ENCODE measurements at places on chromosomes 7 and 10. TPM values are rescaled to one million over a fixed set of nuclear protein-coding genes. Genes with fewer than 3 reads are reported as not detected.

The TFPI2 gene
- 1,067 TPM for total RNA-seq

The CALML3 gene
- total RNA-seq, result not detected

The LRRC18 gene
- total RNA-seq, result not detected

The OR2A1 gene
- not detected for total RNA-seq

The MALRD1 gene
- not detected for total RNA-seq

The TMEM229A gene
- total RNA-seq, result 2.1 TPM

The PRKCQ gene
- 0.32 TPM for total RNA-seq

The HDAC9 gene
- total RNA-seq, result 6.9 TPM

The PLA2G12B gene
- not detected for total RNA-seq

The ANKRD61 gene
- not detected for total RNA-seq

The GRM3 gene
- total RNA-seq, result not detected

The HILPDA gene
- 45.0 TPM for total RNA-seq

The CPED1 gene
- 10.5 TPM for total RNA-seq

The SYT15 gene
- total RNA-seq, result not detected

The ANKRD22 gene
- total RNA-seq, result 1.3 TPM

The PLEKHS1 gene
- not detected for total RNA-seq

The BMPER gene
- 23.5 TPM for total RNA-seq

The UTF1 gene
- total RNA-seq, result not detected

The HOXA10 gene
- total RNA-seq, result under 0.01 TPM

The GAD2 gene
- total RNA-seq, result not detected

The COL26A1 gene
- not detected for total RNA-seq

The SSC4D gene
- total RNA-seq, result 0.16 TPM

The CDC14C gene
- total RNA-seq, result not detected

The DGKB gene
- under 0.01 TPM for total RNA-seq

The FGFR2 gene
- 0.16 TPM for total RNA-seq

The CCDC172 gene
- total RNA-seq, result not detected

The TMEM176A gene
- total RNA-seq, result not detected

The MRLN gene
- not detected for total RNA-seq

The ZNHIT1 gene
- total RNA-seq, result 135 TPM

The EGR2 gene
- total RNA-seq, result 4.9 TPM

The PPRC1 gene
- 19.1 TPM for total RNA-seq

The PTN gene
- total RNA-seq, result 1.6 TPM

The SEMA3E gene
- total RNA-seq, result not detected

The RBM20 gene
- not detected for total RNA-seq

The CUZD1 gene
- 0.18 TPM for total RNA-seq

The CLDN4 gene
- total RNA-seq, result under 0.01 TPM

The PRPS1L1 gene
- not detected for total RNA-seq

The KIAA1217 gene
- total RNA-seq, result 2.2 TPM

The CTAGE4 gene
- under 0.01 TPM for total RNA-seq

The RAMP3 gene
- not detected for total RNA-seq

The IGFBP3 gene
- total RNA-seq, result 686 TPM

The PPP1R17 gene
- not detected for total RNA-seq

The GRID2IP gene
- total RNA-seq, result not detected

The IGF2BP3 gene
- total RNA-seq, result 45.5 TPM

The FZD1 gene
- 9.4 TPM for total RNA-seq

The SLC18A2 gene
- total RNA-seq, result not detected

The CPA2 gene
- not detected for total RNA-seq

The ACHE gene
- 0.16 TPM for total RNA-seq

The RHOBTB1 gene
- 7.8 TPM for total RNA-seq
